NCI-H2081 treated with DMSO at 0.1 percent for 48 hours (cell line): ENCODE measurements at places on chromosomes 3 and 15.

GRCh38 chr3:75978686-75979085, 193.3 kb upstream of the ZNF717 start:
- no peak for DNase-seq

GRCh38 chr3:186790261-186790981, 7.0 kb downstream of the EIF4A2 start:
- no peak for DNase-seq

DNA sequence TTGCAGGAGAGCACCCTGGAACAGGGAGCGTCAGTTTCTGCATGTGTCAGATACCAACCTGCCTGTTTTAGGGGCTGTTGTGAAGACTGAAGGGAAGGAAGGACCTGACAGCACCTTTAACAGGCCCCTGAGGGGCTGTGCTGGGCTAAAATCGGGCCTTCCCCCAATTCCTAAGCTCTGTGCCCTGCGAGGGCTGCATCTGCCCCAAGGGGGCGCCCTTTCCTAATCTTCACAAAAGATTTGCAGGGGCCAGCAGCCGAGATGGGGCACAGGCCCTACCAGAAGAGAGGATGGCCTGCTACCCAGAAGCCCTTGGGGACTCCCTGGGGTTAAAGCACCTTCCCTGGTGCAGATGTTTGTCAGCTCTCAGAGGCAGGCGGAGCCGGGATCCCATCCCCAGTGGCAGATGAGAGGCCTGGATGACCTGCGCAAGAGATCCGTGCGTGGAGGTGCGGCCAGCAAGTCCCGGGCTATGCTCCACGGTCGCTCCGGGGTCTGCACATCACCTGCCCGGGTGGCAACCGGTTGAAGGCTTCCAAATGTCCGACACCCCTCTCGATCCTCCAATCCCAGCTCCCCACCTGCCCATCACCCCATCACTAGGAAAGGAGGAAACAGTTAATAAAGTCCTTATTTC, 53.6 kb downstream of the RHCG start:
- DNase-seq, result no peak

GRCh38 chr15:65083262-65083701, 6.7 kb downstream of the KBTBD13 start:
- DNase-seq, result no peak
